Fibroblast of lung (primary cell): ENCODE measurements at places on chromosomes 3 and 15. TPM values are rescaled to one million over a fixed set of nuclear protein-coding genes. Genes with fewer than 3 reads are reported as not detected.

The NME9 gene
- not detected in 2 replicates for total RNA-seq

The TMC3 gene
- total RNA-seq, result not detected in 2 replicates

The CD200R1 gene
- 0.17 TPM in 1 of 2 replicates, not detected in the other for total RNA-seq

The ADGRG7 gene
- not detected in 2 replicates for total RNA-seq

The FES gene
- total RNA-seq, result 23.4 and 31.2 TPM in 2 replicates

The TM6SF1 gene
- total RNA-seq, result 2.3 and 3.6 TPM in 2 replicates

The ROPN1 gene
- total RNA-seq, result not detected in 2 replicates
